NCI-H774 (cell line): ENCODE measurements at places on chromosomes 6 and 20.

DNA sequence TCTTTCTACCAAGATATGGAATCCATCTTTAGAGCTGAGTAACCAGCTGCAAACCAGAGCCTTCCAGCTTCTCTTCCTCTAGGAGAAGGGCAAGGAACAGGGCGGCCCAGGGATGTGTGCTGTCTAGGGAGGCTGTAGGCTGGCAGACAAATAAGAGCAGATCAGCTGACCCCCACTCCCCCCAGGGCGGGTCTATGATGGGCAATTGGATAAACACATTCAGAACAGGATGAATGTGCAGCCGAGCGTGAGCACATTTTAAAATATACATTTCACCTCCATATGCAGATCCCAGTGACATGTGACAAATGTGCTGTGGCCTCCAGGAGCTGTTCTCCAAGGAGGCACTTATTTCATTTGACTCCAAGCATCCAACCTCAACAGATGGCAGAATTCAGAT lies 580.1 kb downstream of the PTPRT start:
- DNase-seq: no peak

DNA sequence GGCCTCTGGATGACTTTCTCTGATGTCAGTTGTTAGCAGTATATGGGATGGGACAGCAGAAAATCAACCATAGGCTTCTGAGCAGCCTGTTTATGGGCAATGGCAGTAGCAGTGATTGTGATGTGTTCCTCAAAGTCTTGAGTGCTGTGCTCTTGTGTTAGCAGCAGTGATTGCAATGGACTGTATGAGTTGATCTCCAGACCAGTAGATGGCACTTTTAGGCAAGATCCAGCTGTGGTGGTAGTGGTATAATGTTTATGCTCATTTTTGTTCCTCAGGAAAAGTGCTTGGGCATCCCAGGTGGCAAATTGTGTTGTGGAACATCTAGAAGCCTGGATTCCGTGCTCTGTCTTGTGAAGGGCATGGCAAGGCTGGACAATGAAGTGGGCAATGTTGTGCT lies 181.6 kb upstream of the SYNCRIP start:
- DNase-seq: no peak

GRCh38 chr6:147447835-147448611 lies 60.5 kb upstream of the SAMD5 start:
- peak; percentile 47 for DNase-seq

GRCh38 chr20:54262671-54263070 lies 54.8 kb downstream of the PFDN4 start:
- no peak for DNase-seq

DNA sequence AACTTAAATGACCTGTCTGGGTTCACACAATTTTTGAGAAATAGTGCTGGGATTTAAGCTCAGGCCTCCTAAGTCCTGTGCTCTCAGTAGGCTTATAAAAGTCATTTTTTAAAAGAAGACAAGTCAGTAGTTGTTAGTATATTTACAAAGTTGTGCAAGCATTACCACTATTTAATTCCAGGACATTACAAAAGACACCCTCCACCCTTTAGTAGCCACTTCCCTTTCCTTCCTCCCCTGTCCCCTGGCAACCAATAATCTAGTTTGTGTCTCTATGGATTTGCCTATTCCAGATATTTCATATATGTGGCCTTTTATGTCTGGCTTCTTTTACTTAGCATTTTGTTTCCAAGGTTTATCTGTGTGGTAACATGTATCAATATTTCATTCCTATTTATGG lies 37.6 kb downstream of the HMGN3 start:
- DNase-seq: no peak

DNA sequence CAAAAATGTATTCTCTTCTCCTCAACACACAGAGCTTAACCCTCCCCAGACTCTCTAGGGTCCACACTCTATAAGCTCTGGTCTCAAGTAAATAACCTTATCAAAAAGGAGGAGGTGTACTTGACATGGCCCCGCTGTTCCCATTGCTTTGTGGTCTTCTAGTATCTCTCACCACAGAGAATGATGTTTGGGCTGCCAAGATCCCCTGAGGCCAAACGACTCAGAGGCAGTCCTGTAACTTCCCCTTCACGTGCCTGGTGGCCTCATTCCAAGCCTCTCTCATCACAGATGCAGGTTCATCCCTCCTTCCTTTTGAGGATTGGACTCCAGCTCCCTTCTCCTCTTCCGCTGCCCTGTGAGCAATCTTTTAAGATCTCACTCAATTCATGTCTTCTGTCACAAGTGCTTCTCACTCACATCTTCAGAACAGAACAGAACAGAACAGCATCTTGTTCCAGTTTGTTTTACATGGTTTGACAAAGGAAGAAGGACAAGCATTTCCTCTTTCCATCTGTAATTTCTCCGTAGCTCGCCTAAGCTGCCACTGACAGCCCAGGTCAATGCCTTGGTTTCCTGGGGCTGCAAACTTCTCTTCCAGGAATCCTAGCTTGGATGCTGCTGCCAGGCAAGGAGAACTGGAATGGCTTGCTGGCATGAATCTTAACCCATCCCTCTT lies 541.5 kb downstream of the CD83 start:
- DNase-seq: no peak

DNA sequence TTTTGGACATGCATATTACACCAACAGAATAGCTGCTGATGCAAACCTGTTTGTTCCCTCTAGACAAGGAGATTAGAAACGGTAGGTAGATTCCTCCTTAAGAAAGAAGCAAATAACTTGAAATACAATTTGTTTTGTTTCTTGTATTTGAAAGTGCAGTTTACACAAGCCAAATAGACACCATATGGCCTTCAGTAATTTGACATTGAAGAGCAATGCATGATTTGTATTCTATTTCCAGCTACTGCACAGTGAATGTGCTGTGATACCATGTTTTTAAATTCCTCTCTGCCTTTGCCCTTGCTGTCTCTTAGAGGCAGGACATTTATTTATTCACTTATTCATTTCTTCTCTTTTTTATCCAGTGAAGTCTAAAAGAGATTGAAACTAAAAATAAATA lies 31.9 kb upstream of the ANKEF1 start:
- DNase-seq: no peak

GRCh38 chr6:52233975-52234823 lies 10.1 kb downstream of the IL17F start:
- DNase-seq: no peak

- DNase-seq: no peak
Observed at GRCh38 chr6:154993710-154994109, 1.4 kb upstream of the TIAM2 start.
